Activated CD8-positive, alpha-beta memory T cell treated with anti-CD3 and anti-CD28 coated beads for 1 hour (primary cell): ENCODE measurements at places on chromosomes 1 and 21.
A peak's percentile ranks its signal among the peaks of the same experiment; 100 is the strongest.

- DNase-seq: no peak
These were observed 113.3 kb upstream of the PTGFR start for GRCh38 chr1:78377356-78377928.

DNA sequence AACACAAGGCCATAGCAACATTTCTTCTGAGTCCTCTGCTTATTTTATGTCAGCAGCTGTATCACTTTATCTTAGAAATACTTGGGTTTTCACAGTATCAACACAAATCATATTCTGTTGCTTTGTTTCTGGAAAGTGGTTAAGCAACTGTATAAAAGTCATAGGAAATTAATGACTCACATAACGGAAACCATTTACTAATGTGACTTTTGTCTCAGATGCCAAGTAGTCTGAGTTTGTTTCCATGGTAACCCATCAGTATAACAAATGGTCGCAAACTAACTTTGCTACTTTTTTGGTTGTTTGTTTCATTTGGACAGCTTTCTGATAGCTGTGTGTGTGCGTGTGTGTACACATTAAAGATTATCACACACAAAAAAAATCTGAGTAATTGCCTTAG is 31.1 kb downstream of the EEIG2 start:
- no peak for DNase-seq

- no peak for DNase-seq
These were observed 41.0 kb upstream of the USP25 start for GRCh38 chr21:15688809-15689208.

GRCh38 chr1:108534759-108535158 is 25.1 kb upstream of the EEIG2 start:
- DNase-seq: no peak

DNA sequence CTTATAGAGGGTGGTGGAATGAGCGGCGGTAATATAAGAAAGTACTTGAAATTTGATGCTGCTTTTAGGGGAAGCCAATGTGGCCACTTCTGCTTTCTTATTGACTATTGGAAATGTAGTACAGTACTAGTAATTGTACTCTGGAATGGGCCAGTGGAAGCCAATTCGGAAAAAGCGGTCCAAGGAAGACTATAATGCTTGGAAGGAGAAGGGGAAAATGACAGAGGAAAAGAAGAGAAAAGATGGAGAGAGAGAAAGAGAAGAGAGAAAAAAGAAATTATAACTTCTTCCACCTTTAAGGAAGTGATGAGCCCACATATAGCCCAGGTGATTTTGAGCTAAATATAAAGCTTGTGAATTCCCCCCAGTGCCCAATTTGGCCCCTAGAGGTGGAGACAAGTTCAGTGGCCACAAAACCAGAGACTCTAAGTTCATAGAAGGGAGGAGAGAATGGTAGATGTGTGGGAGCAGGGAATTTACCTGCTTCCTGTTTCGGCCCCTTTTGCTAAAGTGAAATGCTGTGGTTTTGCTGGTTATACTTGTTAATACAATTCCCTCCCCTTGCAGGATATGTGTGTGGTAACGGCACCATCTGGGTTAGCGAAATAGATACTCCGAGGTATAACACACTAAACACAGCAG is 35.7 kb upstream of the DUSP10 start:
- DNase-seq: no peak

GRCh38 chr1:215357901-215358300 is 209.2 kb upstream of the KCTD3 start:
- no peak for DNase-seq

DNA sequence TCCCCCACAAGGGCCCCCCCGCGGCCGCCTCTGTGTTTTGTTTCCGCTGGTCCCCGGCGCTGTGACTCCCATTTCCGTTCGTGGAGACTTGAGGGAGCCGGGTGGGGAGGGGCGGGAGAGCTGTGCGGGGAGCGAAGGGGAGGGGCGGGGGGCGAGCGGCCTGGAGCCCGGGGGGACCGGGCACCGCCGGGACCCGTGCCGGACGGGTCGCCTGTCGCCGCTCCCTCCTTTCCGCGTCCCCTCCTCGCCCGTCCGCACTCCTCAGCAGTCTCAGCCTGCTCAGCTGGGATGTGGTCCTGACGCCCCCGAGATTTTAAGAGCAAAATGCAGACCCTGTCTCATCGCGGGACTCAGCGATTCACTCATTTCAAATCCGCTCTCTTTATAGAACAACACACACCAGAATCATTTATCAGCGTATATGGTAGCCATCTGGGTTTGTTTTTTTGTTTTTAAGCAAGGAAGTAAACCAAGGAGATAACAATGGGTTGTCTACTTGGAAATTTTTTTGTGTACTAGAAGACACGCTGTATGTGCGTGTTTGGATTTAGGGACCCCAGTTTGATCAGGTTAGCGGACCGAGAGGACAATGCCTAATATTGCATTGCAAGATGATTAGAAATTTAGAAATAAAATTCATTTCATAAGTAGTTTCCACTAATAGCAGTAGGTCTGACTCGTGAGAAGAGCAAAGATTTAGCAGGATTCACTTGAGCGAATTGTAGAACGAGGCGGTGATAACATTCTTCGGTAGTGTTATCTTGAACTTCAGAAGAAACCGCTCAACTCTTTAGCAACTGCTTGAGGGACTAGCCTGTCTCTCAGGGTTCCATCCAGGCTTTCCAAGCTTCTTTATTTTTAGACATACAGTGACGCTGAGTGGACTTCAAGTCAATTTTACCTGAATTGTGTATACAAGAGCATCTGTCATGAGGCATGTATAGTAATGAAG is 1.1 kb downstream of the GABPA start:
- DNase-seq: no peak

GRCh38 chr1:5312293-5312674 is 657.9 kb downstream of the AJAP1 start:
- DNase-seq: no peak

GRCh38 chr1:156052862-156053767 is 483 bp downstream of the UBQLN4 start:
- DNase-seq: peak; percentile 24

- no peak for DNase-seq
These were observed 635 bp upstream of the SYNJ1 start for GRCh38 chr21:32728456-32728839.

DNA sequence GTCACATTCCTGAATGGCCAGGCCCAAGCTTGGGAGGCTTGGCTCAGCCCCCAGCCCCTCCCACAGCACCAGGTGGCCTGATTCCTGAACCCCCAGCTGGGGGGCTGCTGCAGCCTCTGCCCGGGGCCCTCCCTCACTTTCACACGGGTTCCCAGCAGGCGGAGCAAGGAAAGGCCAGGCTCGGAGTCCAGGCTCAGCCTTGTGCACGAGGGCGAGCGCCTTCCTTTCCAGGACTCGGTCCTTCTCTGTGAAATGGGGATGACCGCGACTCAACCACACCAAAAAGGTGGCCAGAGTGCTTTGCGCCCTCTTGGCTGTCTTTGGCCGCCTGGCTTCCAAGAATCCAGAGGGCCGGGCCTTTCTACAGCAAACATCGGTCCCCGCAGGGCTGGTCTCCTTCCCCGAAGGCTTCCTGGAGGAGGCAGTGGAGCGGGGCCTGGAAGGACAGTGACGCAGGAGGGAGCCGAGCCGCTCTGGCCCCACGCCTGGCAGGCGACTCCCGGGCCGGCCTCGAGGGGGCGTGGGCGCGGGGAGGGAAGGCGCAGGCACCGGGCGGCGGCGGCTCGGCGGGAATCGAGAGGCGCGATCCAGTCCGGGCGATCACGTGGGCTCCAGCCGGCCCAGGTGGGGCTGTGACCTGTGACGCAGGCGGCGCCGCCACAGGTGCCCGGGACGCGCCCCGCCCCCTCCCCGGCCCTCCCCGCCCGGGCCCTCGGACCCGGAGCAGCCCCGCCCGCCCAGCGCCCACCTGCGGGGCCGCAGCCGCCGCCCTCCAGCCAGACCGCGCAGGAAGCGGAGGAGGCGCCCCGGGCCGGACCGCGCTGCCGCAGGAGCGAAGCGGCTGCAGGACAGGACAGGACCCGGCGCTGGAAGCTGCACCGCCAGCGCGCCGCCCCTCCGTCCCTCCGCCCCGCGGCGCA is at the start of gene ARHGEF16:
Gene ARHGEF16, plus strand, starts transcription at position 775 of the 920 bp plus-strand sequence. CDS start 8,420 bp downstream, outside the sequence.
- peak; percentile 15 for DNase-seq

GRCh38 chr1:244860914-244861610 is 3.3 kb downstream of the HNRNPU start:
- DNase-seq: no peak

DNA sequence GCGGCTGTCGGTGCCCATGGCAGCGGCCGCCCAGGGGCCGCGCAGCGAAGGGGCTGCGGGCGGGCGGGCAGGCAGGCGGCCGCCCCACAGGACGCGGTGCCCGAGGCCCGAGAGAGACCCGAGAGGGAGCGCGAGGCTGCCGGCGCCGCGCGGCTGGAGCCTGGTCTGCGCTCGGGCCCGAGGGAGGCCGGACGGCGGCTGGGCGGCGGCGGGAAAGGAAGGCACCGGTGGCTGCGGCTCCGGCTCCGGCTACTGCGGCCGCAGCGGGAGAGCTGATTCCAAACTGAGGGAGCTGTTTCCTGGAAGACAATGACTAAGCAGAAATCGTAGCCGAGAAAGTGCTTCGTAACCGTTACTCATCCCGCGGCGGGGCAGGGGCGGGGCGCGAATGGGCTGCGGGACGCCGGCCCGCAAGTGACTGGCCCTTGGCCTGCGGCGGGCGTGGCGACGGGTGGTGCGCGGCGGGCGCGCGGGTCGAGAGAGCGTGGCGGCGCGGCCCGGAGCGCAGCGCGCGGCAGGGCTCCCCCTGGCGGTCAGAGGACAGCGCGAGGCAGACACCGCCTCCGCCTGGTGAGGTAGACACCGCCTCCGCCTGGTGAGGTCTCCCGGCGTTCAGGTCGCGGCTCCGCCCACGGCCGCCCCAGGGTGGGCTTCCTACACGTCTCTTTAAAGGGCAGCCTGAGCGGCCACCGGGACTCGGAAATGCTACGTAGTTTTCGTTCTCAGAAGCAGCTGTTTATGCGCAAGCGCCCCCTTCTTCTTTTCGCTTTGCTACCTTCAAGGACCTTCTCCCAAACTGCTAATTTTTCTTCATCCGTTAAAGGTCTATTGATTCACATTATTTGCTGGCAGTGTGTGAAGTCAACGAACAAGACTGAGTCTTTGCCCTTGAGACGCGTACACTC is at the start of gene GCLM:
Gene GCLM, minus strand, starts transcription at position 285 of the 905 bp plus-strand sequence. Its CDS starts 267 bp downstream, at position 18.
- DNase-seq: peak; percentile 77

DNA sequence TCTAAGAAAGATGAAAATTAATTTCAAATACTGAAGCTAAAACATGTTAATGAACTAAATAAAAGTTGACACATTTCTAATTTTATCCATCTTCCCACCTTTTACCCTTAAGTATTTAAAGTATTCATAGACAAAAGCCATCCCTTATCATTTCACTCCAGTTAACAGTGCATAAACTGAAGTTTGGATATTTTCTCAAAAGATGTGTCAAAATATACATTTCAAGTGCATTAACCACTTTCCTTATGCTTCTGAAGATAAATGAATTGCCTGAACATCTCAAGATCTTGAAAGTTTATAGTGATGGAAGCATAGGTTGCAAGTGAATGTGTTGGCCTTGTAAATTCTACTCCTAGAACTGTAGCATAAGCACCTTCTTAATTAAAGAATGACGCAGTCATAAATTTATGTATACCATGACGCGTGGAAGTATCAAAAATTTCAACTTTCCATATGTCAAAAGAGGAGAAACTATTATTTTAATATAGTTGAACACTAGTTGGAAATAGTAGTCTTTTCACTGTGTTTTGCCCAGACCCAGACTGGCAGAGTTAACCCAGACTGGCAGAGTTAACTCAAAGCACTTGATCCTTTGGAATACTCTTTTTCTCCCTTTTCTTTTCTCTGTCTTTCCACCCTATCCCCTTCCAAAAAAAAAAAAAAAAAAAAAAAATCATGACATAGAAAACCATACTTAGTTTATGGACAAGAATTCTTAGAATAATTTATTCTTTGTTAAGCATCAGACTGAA is 282.6 kb upstream of the C1orf105 start:
- DNase-seq: no peak

DNA sequence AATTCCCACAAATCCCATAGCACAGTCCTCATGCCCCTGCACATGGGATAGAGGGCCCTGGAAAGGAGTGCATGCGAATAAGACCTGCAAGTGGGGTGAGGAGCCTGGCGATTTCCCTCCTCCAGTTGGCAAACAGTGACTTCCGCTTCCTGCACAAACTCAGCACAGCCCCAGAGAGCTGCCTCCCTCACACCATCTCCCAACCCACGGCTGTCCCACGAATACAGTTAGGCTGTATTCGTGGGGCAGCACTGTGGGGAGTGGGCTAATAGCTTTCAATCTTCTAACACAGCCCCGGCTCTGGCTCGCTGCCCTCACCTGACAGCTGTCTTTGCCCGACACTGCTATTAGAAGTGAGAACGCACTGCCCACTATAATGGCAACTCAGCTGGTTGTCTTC is 28.2 kb upstream of the CNTN2 start:
- no peak for DNase-seq

DNA sequence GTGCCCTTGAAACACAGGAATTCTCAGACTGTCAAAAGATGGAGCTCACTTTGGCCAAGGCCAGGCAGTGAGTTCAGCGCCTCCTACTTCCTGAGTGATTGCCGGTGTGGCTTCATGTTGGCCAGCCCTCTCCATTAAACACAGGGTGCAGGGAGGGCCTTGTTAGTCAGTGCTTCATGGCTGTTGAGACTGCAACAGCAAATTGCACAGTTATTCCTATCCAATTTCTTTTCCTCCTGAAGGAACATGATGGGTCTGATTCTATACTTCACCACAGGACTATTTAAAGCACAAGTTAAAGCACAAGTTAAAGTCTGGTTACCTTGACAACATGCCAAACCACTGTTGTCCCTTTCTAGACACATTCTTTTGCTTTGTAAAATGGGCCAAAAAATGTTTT is 156.6 kb downstream of the SIPA1L2 start:
- DNase-seq: no peak

DNA sequence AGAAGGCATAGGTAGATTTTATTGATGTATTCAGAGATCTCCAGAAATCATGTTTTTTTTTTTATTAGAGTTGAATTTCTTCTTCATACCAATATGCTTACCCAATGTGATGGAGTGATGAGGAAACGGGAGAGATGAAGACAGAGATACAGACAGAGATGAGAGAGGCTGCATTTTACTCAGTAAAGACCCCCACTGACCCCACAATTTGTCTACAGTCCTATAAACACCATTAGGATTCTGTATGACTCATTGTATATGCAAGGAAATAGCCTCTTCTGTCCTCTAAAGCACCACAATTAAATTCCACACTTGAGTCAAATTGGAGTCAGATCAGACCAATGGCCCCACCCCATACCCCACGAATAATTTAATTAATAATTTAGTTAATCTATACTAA is 44.0 kb downstream of the RUNX1 start:
- DNase-seq: no peak

- no peak for DNase-seq
These were observed 9.5 kb upstream of the B3GALNT2 start for GRCh38 chr1:235513495-235514366.

- no peak for DNase-seq
These were observed 12.4 kb downstream of the ZBTB18 start for GRCh38 chr1:244063498-244063897.

- no peak for DNase-seq
These were observed 345.3 kb downstream of the PTBP2 start for GRCh38 chr1:97066860-97067259.
